Psoas muscle (tissue), 8 donors: ENCODE measurements at places on chromosomes 6 and 20. TPM values are rescaled to one million over a fixed set of nuclear protein-coding genes. Genes with fewer than 3 reads are reported as not detected.
A peak's percentile ranks its signal among the peaks of the same experiment; 100 is the strongest.

The C20orf141 gene
- not detected for total RNA-seq

The THBD gene
- total RNA-seq = 75.3 TPM

DNA sequence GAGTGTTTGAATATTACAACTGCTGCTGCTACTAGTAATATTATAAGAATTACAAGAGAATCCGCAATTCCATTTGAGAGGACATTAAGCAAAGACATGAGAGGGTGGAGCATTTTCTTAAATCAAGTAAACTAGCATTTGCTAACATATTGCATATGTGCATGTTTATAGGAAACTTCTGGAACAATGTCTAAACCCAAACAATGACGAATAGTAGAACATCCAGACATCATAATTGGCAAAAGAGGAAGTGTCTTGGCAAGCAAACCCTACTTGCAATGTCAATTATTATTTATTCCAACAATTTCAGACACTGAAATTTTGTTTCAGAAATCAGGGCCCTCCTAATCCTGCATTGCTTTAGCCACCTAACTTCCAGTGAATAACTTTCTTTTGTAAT is 1155.3 kb upstream of the GJE1 start:
- no peak for DNase-seq

DNA sequence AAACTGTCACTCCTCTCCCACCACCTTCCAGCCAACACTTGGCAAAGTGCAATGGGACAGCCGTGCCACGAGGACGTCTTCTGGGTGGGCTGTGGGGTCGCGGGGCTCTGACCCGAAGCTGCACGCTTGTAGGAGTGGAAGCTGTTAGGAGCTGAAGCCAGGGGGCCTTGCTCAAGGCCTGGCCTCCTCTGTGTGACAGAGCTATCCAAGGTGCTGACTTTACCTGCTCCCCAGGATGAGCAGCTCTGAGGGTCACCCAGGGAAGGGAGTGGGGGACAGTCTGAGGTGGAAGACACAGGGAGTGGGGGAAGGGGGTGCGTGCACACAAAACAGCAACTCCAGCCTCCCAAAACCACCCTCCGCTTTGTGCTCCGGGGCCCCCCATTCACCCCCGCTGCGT is 17.5 kb upstream of the CHRNA4 start:
- DNase-seq = no peak

DNA sequence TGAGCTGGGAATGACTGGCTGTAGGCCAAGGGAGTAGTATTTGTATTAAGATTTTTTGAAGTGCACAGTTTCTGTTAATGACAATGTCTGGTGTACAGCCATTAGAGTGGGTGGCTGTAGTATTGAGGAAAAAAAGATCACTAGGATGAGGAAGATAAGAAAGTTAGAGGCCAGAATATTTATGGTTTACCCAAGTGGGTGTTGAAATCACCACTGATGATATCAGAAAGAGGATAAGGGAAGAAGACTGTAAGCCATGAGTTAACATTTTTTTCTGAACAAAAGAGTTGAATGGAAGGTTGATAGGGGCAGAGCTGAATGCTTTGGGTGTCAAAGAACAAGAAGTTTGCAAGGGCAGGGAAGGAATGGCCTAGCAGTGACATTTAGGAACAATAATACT is 104.7 kb downstream of the PRDM13 start:
- no peak for DNase-seq

DNA sequence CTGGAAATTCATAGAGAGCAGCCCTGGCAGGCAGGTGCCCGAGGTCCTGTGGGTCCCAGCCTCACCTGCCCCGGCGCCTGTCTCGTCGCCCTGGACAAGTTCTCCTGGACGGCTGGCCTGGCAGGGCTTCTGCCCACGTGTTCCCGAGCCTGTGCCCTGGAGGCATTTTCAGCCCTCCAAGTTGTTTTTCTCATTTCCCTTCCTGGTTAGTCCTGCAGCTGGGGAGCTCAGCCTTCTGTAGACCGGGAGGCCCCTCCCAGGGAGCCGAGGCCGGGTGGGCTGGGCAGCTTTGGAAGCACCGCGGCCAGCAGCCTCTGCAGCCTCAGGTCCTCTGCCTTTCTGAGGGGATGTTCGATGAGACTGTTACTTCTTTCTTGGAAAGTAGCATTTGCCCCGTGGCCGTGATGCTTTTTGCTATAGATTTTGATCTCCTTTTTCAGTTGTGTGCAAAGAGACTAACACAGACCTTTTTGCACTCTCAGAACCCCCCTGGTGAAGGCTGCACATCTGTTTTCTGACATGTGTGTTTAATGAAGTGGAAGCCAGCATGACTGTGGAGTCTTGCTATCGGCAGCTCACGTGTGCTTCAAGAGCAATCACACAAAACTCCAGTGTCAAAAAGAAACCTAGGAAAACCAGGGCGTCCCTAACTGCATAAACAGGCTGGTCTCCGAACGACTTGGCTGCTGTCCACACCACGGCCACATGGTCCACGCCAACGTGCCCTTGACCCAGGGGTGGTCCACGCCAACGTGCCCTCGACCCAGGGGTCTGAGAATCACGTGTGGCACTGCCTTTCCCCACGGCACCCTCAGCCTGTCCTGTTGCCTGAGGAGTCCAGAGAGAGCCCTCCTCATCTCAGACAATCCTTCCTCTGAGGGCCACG is 207.5 kb downstream of the SMOC2 start:
- no peak for DNase-seq

GRCh38 chr20:52937591-52938100 is 34.5 kb upstream of the TSHZ2 start:
- no peak for DNase-seq

GRCh38 chr6:47587493-47587892 is 109.9 kb downstream of the CD2AP start:
- DNase-seq = no peak

- DNase-seq = no peak
Measured at GRCh38 chr20:53833333-53834061, 236.9 kb downstream of the BCAS1 start.

DNA sequence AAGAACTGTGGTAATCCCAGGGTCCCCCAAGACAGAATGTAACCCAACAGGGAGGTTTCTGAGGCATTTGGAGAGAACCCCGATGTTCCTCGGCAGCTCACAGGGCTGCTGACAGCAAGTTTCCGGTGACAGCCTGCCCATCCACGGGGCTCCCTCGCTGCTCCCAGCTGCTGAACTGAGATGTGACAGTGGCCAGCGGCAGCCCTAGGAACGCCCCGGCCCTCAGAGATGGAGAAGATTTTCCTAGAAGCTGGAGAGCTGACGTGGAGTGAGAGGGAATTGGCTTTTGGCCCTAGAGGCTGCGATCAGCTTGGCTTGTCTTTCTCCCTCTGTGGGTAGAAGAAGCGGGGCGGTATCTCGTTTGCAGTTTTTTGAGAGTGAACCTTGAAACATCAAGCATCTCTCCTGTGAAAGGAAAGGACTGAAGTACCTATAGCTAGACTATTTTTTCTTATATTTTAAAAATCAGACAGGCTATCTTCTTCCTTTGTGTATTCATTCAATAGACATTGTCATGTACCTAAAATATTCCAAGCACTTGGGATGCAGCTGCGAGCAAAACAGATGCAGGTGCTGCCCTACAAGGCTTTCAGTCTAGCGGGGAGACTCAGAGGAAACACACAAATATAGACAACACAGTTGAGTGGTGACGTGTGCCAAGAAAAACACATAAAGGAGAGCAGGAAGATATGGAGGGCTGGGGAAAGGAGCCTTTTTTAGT is 28.4 kb upstream of the NFATC2 start:
- peak; percentile 45 for DNase-seq

- no peak for DNase-seq
Measured at GRCh38 chr6:168118935-168119334, 39.9 kb upstream of the FRMD1 start.

DNA sequence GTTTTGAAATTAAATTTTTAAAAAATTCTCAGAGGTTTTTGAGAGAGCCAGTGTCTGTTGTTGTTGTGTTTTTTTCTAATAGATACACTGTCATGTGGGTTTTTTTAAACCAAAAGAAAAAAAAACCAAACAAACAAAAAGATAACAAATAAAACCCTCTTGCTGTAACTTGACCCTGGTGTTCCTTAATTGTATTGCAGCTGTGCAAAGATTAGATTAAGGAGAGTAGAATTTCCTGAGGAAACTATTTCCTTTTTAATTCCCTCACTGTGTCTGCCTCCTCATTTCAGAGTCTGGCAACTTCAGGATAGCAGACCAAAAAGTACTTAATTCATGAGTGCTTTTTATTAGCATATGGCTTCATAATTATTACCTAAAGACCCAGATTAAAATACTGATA is 281.9 kb downstream of the EPM2A start:
- no peak for DNase-seq

DNA sequence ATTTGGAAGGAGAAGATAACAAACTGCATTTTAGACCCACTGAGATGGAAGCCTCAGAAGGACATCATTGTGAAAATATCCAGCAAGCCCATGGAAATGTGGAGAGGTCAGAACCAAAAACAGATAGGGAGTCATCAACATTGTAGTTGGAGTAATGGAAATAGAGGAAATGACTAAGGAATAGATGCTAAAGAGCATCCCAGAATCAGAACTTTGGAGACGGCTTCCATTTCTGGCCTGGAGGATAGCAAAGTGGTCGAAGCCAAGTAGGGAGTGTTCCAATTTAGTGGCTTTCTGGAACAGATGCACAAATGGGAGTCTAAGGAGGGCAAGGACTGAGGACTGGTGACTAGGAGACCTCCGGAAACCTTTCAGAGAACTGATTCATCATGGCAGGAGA is 3.6 kb downstream of the BEND6 start:
- no peak for DNase-seq

- DNase-seq = no peak
Measured at GRCh38 chr20:14643556-14643955, 306.1 kb upstream of the FLRT3 start.

DNA sequence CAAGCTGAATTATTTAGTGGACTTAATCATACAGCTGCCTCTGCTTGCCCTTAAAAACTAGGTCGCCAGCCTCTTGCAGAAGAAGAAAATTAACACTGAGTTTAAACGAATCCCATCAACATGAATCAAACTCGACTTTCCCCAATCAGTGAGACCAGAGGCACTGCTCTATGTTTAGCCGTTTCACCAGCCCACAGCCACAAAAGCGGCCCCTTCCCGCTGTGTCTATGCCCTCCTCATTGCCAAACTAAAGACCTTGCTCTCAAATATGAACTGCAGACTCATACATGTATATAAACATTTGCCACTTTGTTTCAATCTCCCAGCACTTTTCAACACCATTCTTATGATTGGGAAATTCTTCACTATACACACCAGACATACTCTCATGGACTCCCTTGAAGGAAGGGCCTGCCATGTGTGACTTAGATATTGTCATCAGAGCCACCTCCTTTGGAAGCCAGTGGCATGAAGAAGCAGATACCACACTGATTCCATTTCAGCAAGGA is 105.8 kb upstream of the ADGRF1 start:
- DNase-seq = no peak

DNA sequence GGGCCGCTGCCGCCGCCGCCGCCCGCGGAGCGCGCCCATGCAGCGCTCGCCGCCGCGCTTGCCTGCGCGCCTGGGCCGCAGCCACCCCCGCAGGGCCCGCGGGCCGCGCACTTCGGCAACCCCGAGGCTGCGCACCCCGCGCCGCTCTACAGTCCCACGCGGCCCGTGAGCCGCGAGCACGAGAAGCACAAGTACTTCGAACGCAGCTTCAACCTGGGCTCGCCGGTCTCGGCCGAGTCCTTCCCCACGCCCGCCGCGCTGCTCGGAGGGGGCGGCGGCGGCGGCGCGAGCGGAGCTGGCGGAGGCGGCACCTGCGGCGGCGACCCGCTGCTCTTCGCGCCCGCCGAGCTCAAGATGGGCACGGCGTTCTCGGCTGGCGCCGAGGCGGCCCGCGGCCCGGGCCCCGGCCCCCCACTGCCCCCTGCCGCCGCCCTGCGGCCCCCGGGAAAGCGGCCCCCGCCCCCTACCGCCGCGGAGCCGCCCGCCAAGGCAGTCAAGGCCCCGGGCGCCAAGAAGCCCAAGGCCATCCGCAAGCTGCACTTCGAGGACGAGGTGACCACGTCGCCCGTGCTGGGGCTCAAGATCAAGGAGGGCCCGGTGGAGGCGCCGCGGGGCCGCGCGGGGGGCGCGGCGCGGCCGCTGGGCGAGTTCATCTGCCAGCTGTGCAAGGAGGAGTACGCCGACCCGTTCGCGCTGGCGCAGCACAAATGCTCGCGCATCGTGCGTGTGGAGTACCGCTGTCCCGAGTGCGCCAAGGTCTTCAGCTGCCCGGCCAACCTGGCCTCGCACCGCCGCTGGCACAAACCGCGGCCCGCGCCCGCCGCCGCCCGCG is 730 bp downstream of the INSM1 start:
- DNase-seq = no peak

- DNase-seq = peak; percentile 25
Measured at GRCh38 chr6:38110481-38110971, 291.0 kb downstream of the ZFAND3 start.

- no peak for DNase-seq
Measured at GRCh38 chr20:53940907-53941545, 129.4 kb downstream of the BCAS1 start.

DNA sequence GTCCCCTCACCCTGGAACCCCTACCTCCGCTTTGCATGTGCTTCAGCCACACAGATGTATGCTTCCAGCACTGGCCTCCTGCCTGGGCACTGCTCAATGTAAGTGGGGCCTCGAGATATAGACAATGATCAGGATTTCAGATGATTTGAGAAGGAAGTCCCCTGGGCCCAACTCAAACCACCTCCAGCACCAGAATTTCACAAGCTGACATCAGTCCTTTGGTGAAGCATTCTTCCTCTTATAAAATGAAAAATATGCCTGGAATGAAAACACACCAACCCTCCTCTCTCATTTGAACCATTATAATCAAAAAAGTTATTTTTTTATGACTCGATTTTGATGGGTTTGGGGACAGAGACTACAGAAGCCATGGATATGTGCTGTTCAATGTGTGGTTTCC is 48.5 kb downstream of the BTBD3 start:
- DNase-seq = no peak
